ENCODE measurements at places on chromosomes 1 and 21. TPM values are rescaled to one million over a fixed set of nuclear protein-coding genes. Genes with fewer than 3 reads are reported as not detected.

- DNase-seq = no peak
Observed at GRCh38 chr1:154879038-154879421, 8.9 kb upstream of the KCNN3 start.

F3 gene
- total RNA-seq = not detected

SPRR5 gene
- total RNA-seq = not detected

KPNA6 gene
- 88.3 TPM for total RNA-seq

DNA sequence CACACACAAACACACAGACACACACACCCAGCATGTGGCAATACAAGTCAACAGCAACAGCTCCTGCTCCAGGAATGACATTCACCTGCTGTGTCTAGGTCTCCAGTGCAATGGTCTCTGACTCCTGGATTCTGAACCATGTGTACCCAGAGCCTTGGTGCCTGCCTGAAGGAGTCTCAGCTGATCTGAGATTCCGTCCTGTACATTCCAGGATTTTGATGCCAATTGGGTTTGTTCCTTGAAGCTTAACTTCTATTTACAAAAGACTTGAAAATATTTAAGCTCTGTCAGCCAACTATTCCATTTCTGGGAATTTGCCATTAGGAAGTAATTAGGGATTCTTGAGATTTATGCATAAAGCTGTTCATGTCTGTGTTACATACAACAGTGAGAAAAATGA, 85.4 kb upstream of the LRRC8D start:
- DNase-seq = no peak

GRCh38 chr21:18147678-18148077, 97.0 kb upstream of the CHODL start:
- no peak for DNase-seq

DNA sequence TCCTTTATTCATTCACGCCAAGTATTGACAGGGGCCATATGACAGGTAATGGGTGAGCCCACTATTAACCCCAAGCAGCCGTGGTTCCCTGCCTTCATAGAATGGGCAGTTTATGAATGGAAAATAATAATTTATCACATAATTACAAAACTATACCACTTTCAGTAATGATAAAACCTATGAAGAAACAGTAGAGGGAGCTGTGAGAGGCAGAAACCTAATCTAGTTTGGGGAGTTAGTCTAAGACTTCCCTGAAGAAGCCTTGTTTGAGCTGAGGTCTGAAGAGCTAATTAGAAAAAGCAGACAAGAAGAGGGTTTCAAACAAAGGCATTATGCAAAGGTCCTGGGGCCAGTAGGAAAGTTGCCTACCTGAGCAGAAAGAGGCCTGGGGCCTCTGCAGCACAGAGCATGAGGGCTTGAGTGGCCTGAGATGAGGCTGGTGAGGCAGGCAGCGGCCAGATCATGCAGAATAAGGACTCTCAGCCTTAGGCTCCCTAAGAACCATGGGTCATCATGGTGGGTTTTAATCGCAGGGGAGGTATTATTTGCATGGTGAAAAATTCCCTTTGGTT, 142.8 kb downstream of the ATG4C start:
- DNase-seq = no peak

- no peak for DNase-seq
Observed at GRCh38 chr1:176469450-176470010, 6.6 kb downstream of the PAPPA2 start.

UTP11 gene
- 89.2 TPM for total RNA-seq

SYTL1 gene
- total RNA-seq = 45.5 TPM

PTGFRN gene
- 9.4 TPM for total RNA-seq

DNA sequence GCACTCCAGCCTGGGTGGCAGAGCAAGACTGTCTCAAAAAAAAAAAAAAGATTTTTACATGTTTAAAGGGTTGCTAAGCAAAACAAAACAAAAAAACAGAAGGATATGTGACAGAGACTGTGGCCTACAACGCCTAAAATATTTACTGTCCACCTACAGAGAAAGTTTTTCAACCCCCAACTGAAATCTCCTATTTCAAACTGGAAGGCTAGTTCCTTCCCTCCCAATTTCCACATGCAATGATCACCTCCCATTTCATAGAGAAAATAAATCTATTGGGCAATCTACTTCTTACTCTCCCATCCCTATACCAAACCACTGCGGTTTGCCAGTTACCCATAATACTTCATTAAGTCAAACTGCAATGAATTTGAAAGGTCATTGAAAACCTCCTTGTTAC, 74.2 kb downstream of the ST3GAL3 start:
- DNase-seq = no peak

DNA sequence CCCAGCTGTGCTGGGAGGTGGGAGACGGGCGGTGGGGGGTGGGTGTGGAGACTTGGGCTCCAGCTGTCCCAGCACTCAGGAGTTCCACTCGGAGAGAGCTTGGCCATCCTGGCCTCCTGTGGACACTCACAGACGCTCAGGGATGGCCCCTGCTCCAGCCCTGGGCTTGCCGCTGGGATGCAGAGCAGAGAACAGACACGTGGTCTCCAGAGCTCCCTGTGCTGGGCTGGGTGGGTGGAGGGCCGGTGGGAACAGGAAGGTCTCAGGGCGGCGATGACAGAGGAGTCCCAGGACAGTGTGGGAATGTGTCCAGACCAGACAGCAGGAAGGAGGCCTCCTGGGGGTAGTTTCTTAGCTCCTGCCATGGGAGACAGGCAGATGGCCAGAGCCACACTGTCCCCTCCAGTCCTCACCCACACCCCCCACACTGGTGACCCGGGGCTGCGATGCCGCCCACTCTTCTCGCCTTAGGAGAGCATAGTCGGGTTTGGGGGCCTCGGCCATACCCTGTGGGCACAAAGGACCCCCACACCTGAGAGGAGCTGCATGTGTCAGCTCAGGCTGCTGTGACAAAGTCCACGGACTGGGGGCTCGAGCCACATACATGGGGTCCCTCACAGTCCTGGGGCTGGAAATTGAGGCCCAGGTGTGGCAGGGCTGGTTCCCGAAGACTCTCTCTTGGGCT, 2.0 kb downstream of the KRTAP10-9 start:
- DNase-seq = no peak

LHX8 gene
- total RNA-seq = not detected

- no peak for DNase-seq
Observed at GRCh38 chr21:33300701-33301631, 23.8 kb upstream of the IFNAR1 start.

GRCh38 chr1:41663671-41664400, 179.4 kb upstream of the EDN2 start:
- DNase-seq = no peak

DNA sequence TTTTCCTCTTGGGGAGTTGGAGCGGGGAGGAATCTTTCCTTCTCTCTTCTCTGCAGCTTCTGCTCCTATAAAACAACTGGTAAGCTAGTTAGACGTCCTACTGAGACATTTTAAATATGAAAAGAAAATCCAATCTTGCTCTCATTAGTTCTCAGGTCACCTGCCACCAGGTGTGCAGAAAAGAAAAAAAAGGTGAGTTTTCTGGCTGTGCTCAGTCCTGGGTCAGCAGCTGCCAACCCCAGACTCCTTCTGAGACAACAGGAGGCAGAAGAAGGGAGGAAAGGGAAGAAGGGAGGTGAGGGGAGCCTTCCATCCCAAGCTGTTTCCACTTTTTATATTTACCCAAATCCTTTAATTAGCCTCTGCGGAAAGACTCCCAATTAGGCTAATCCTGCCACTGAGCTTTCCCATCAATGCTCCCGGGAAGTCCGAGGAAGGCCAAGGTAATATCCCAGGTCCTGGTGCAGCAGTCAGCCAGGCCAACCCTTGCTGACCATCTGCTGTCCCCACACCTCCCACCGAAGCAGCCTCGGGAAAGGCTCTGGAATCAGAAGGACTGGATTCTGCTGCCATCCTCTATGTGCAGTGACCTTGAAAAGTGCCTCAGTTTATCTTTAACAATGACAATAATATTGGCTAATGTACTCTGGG, 33.4 kb downstream of the GLIS1 start:
- no peak for DNase-seq
